ENCODE measurements at places on chromosomes 12 and 14.
A peak's percentile ranks its signal among the peaks of the same experiment; 100 is the strongest.

DNA sequence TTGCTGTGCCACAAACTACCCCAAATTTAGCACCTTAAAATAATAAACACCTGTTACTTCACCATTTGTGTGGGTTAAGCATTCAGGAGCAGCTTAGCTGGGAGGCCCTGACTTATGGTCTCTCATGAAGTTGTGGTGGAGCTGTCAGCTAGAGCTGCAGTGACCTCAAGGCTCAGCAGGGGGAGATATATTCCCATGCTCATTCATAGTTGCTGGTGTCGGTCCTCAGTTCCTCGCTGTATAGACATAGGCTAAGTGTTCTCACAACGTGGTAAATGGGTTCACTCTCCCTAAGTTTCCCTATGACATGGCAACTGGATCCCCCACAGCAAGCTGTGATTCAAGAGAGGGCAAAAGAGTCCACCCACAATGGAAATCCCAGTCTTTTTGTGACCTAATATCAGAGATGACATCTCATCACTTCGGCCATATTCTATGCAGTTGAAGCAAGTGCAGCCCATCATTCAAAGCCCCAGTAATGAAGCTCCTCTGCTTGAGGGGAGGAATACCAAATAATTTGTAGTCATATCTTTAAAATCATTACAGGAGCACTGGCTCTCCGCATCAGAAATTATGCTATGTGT lies 41.1 kb downstream of the PRB3 start:
- DNase-seq, result no peak

GRCh38 chr12:131929581-131930456 lies 743 bp downstream of the PUS1 start:
- DNase-seq, result peak; percentile 10

- DNase-seq, result no peak
These were observed 71.3 kb downstream of the FLRT2 start for GRCh38 chr14:85601246-85601645.

DNA sequence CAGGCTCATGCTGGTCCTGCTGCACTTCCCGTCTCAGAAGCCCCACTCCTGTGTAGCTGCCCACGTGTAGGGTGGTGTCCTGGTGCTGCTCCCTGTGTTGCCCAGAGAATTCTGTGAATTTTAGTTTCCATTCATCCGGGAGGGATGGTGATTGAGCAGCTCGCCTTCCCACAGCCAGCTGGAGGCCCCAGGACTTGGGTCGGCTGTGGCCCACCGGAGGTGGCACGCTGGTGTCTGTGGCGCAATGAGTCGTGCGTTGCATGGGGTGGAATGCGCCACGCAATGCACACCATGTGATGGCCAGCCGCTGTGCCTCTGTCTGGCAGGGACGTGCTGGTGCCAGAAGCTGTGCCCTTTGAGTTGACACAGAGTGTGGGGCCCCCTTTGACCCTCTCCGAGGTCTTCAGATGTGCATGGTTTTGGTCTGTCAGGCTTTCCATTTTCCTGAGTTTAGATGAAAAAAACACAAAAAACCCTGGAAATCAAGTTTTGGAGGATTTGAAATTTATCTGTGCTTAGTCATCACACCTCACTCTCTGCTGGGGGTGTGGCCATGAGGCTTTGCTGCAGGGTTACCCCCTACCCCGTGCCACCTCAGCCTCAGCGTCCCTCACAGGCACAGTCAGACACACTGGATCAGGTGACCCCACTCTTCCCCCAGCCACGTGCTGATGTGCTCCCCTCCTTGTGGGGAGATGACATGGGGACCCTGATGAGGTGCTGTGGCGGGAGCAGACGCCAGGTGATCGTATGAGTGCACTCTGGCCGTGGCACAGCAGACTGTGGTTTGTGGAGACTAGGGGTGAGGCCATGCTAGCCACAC lies 64.6 kb downstream of the EP400 start:
- no peak for DNase-seq

- DNase-seq, result no peak
These were observed 11.8 kb downstream of the CD163L1 start for GRCh38 chr12:7431993-7432685.

- no peak for DNase-seq
These were observed 338.1 kb downstream of the SOX5 start for GRCh38 chr12:23611320-23611719.

GRCh38 chr14:25759256-25759655 lies 709.3 kb upstream of the STXBP6 start:
- no peak for DNase-seq

GRCh38 chr12:111022386-111022785 lies 102.0 kb upstream of the MYL2 start:
- no peak for DNase-seq

- DNase-seq, result no peak
These were observed 344.1 kb upstream of the PDE3A start for GRCh38 chr12:20024194-20024593.

DNA sequence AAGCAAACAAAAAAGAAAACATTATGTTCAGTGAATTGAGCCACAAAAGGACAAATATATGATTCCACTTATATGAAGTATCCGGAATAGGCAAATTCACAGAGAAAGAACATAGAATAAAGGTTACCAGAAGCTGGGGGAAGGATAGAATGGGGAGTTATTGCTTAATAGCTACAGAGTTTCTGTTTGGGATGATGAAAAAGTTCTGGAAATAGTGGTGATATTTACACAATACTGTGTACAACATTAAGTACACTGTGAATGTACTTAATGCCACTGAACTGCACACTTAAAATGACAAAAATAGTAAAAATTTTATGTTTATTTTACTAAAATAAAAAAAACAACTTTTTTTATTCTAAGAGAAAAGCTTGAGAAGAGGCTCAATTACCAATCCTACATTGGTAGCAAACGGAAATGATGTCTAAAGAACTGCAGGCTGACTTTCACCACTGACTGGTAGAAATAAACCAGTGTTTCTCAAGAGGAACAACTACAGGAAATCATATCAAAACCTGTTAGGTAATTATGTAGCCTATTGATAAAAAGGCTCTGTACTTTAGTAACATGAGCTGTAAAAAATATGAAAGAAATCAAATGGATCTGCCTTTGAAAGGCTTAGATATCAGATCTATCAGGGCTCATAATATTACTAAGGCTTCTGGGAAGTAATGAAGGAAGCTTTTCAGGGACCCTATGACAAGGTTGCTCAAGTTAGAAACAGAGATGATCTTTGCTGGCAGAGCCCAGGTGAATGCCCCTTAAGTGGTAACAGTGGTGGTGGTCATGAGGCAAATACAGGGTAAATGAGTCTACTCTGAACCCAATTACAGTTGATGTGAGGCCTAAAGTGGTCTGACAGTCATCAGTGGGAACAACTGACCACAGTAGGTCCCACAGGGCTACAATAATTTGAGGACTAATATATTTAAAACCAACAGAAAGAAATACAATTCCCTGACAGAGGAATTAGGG lies 41.3 kb downstream of the BAZ1A start:
- DNase-seq, result no peak

DNA sequence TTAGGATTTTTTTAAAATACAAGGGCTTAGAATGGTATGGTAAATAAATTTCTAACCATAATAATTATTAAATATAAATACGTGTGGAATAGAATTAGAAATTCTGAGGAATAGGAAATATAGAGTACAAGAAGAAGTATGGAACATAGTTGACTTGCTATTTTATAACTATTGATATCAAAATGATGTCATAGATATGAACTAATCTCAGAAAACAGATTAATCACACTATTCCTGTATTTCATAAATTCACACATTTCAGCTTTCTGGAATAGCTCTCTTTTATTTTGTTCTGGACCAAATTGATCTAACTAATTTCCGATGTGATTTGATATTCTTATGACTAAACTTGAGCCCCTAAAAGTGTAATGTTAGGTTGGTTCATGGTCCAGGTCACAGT lies 237.2 kb upstream of the NPAS3 start:
- DNase-seq, result no peak

Measured in stimulated activated naive CD4-positive, alpha-beta T cell (primary cell).